ENCODE measurements at places on chromosomes 7 and 10. TPM values are rescaled to one million over a fixed set of nuclear protein-coding genes. Genes with fewer than 3 reads are reported as not detected.
A peak's percentile ranks its signal among the peaks of the same experiment; 100 is the strongest.

DNA sequence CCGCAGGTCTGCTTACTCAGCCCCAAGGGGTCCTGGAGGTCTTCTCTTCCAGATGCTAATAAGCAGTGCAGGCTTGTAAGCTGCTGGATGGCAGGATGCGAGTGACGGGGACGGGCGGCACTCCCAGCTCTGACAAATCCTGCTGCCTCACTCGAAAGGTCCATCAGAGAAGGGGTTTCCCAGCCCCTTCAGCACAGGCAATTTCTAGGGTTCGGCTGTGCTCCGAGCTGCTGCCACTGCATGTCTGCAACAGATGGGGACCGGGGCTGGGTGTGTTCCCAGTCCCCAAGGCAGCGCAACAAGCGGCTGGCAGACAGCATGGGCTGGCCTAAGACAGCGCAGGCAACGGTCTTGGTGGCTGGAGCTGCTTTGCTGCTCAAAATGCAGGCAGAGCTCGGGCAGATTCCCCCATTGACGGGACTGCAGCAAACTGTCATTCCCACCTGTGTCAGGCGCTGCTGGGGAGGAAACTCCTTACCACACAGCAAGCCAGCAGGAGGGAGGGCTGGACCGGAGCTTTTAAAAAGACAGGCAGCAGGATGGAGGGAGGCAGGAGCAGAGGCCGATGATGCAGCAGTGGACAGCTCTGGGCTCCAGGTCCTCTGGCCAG is 62.4 kb downstream of the PRKAG2 start:
- H3K4me3 ChIP-seq: peak overlapping the region; percentile 20
- no peaks in the 10 kb centered on the region for H3K36me3 ChIP-seq
- H3K4me1 ChIP-seq: peaks cover 16% of the 10 kb centered on the region
- H3K27ac ChIP-seq: no peak overlapping the region
- DNase-seq: peak; percentile 54

DNA sequence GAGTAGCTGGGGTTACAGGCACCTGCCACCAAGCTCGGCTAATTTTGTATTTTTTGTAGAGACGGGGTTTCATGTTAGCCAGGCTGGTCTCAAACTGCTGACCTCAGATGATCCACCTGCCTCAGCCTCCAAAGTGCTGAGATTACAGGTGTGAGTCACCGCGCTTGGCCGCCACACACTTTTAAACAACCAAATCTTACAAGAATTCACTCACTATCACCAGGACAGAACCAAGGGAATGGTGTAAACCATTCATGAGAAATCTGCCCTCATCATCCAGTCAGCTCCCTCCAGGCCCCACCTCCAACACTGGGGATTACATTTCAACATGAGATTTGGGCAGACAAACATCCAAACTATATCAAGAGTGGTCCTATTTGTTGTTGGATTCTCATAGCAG is 43.6 kb downstream of the MGAM start:
- DNase-seq: no peak
- no peaks in the 10 kb centered on the region for H3K4me1 ChIP-seq
- no peak overlapping the region for H3K4me3 ChIP-seq
- no peak overlapping the region for H3K27ac ChIP-seq
- H3K36me3 ChIP-seq: no peaks in the 10 kb centered on the region
- H3K27me3 ChIP-seq: no peaks in the 10 kb centered on the region

- no peak for DNase-seq
- H3K27ac ChIP-seq: no peak overlapping the region
- no peaks in the 10 kb centered on the region for H3K27me3 ChIP-seq
- H3K4me1 ChIP-seq: peaks cover 9% of the 10 kb centered on the region
- H3K36me3 ChIP-seq: no peaks in the 10 kb centered on the region
These were observed 20.7 kb upstream of the ZRANB1 start for GRCh38 chr10:124921261-124921660.

GRCh38 chr7:23335136-23335535 is 36.0 kb downstream of the MALSU1 start:
- no peaks in the 10 kb centered on the region for H3K4me1 ChIP-seq
- no peaks in the 10 kb centered on the region for H3K27me3 ChIP-seq
- no peak overlapping the region for H3K4me3 ChIP-seq
- no peak overlapping the region for H3K27ac ChIP-seq

DNA sequence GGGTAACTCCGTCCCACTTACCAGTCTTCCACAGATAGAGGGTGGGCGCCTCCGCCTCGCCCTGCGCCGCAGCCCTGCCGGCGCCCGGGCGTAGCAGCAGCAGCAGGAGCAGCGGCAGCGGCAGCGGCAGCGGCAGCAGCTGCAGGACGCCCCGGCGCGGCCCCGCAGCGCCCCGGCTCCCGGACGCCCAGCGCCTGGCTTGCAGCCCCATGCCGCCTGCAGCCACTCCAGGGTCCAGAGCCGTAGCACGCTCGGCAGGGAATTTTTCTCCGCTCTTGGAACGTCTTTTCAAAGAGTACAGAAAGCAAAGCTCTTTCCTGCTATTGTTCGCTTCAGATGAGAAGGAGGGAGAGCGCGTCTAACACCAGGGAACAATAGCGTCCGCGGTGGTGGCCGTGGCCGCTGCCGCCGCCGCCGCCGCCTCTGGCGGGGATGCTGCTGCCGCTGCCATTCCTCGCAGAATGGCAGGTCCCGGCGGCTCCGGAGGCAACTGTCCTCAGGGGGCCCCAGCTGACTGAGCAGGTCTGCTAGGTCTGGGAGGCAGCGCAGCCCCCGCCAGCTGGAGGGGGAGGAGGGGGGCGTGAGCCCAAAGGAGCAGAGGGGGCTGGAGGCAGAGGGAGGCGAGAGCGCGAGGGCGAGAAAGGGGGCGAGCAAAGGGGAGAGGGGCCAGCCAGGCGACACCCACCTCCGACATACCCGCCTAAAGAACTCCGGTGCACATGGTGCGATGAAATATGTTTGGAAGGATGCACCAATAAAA is at the start of gene THSD7A:
THSD7A (minus strand) TSS at position 463 of the 760 bp plus-strand sequence; CDS start at position 211, 252 bp downstream.
- H3K36me3 ChIP-seq: no peaks in the 10 kb centered on the region
- no peaks in the 10 kb centered on the region for H3K4me1 ChIP-seq
- peak within 1 kb of the TSS; percentile 6 for H3K27ac ChIP-seq
- H3K4me3 ChIP-seq: peak within 1 kb of the TSS; percentile 59
- DNase-seq: peak; percentile 63

DNA sequence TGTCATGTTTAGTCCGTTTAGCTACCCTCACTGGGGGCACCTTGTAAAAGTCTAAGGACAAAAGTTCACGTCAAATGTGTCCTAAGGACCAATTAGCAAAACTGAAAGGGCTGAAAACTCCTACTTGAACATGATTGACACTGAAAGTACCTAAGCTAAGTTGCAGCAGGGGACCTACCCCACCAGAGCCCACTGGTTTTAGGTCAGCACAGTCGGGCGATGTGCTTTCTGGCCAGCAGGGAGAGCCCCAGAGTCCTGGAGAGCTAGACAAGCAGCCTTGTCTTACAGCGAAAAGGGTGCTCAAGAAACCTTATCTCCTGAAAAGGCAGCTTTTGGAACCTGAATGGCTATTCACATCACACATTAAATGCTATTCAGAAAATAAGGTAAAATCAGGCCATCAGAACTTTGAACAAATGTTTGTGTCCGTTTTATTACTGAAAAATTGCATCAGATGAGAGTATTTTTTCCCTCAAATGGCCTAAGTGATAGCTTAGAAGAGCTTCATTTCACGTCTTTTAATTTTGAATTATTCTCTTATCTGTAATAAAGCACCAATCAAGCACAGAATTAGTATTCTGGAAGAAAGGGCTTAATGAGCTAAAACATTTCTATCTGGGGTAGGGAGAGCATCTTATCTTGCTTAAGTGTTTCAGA is 52.2 kb upstream of the MKI67 start:
- H3K27me3 ChIP-seq: no peaks in the 10 kb centered on the region
- H3K4me3 ChIP-seq: no peak overlapping the region
- H3K4me1 ChIP-seq: no peaks in the 10 kb centered on the region
- H3K36me3 ChIP-seq: no peaks in the 10 kb centered on the region

DNA sequence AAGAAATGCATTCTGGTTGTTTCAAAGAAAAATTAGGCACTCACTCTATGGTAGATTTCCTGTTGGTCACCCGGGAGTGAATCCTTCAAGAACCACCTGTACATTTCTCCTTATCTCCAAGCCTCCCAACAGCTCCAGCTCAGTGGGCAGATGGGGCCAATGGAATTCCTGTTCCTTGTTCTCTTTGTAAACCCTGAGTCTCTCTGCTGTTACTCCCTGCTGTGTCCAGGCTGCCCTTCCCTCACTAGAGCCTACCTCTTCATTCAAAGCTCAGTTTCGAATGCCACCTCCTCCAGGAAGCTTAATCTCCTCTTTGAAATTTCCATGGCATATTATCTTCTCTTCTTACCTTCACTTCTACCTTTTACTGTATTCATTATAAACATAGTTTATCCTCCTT is 3.5 kb upstream of the BMPER start:
- no peak for DNase-seq
- H3K36me3 ChIP-seq: no peaks in the 10 kb centered on the region
- H3K4me1 ChIP-seq: no peaks in the 10 kb centered on the region
- H3K27ac ChIP-seq: no peak overlapping the region

GRCh38 chr7:47433564-47433895 is 148.4 kb downstream of the TNS3 start:
- no peak overlapping the region for H3K4me3 ChIP-seq
- no peak for DNase-seq
- H3K27me3 ChIP-seq: no peaks in the 10 kb centered on the region
- H3K27ac ChIP-seq: no peak overlapping the region
- peaks cover 69% of the 10 kb centered on the region for H3K36me3 ChIP-seq
- 0 out of 2 replicates have a peak, but pooled peaks cover 3% of the 10 kb centered on the region for H3K4me1 ChIP-seq

DNA sequence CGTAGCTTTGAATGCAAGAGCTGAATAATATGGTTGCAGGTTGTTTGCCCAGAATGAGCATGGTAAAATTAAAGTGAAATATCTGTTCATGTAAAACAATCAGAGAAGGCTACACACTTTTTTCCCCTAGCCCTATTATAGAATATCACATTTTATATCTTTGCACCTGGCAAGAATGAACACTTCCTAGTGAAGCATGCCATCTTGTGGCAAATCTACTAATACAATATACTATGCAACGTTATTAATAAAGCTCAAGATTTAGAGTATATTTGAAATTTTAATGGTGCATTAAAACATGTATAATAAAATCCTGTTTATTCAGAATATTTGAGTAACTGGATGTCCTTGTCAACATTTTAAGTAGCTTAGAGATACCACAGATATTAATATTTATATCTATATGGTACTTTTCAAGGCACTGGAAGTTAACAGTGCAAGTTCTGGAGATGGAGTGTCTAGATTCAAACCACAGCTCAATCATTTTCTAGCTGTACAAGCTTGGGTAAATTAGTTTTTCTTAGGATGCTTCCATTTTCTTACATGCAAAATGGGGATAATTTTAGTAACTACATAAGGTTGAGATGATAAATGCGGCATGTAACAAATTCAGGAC is 643.1 kb upstream of the SEMA3D start:
- H3K27ac ChIP-seq: no peak overlapping the region
- no peak overlapping the region for H3K4me3 ChIP-seq
- peak; percentile 54 for DNase-seq
- H3K27me3 ChIP-seq: no peaks in the 10 kb centered on the region
- peaks cover 11% of the 10 kb centered on the region for H3K4me1 ChIP-seq
- H3K36me3 ChIP-seq: no peaks in the 10 kb centered on the region

DNA sequence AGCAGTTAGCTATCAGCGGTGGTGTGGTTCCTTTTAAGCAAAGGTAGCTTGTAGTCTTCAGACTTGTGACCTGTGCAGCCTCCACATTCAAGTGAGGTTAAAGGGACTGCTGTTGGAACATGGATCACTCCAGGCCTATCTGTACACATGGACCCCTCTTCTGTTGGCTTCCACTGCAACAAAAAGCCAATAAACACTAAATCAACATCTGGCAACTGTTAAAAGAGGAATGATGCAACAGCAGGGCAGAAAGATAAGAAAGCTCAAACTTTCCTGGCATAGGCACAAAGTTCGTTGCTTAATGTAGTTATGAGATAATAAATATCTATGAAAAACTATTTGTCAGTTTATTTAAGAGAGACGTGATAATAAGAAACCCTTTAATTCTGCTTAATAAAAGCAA is 4.0 kb upstream of the MINPP1 start:
- no peaks in the 10 kb centered on the region for H3K27me3 ChIP-seq
- no peak overlapping the region for H3K4me3 ChIP-seq
- DNase-seq: no peak
- H3K4me1 ChIP-seq: peaks cover 4% of the 10 kb centered on the region
- no peak overlapping the region for H3K27ac ChIP-seq

GRCh38 chr7:134639061-134639460 is 7.6 kb upstream of the BPGM start:
- no peak for DNase-seq
- H3K36me3 ChIP-seq: no peaks in the 10 kb centered on the region
- no peaks in the 10 kb centered on the region for H3K4me1 ChIP-seq
- 0 out of 2 replicates have a peak, but pooled peaks cover 9% of the 10 kb centered on the region for H3K27me3 ChIP-seq

GRCh38 chr7:134301592-134301991 is 15.1 kb downstream of the SLC35B4 start:
- H3K4me3 ChIP-seq: no peak overlapping the region
- H3K27ac ChIP-seq: no peak overlapping the region
- no peaks in the 10 kb centered on the region for H3K4me1 ChIP-seq
- DNase-seq: no peak
- H3K27me3 ChIP-seq: no peaks in the 10 kb centered on the region
- H3K36me3 ChIP-seq: peaks cover 47% of the 10 kb centered on the region

DNA sequence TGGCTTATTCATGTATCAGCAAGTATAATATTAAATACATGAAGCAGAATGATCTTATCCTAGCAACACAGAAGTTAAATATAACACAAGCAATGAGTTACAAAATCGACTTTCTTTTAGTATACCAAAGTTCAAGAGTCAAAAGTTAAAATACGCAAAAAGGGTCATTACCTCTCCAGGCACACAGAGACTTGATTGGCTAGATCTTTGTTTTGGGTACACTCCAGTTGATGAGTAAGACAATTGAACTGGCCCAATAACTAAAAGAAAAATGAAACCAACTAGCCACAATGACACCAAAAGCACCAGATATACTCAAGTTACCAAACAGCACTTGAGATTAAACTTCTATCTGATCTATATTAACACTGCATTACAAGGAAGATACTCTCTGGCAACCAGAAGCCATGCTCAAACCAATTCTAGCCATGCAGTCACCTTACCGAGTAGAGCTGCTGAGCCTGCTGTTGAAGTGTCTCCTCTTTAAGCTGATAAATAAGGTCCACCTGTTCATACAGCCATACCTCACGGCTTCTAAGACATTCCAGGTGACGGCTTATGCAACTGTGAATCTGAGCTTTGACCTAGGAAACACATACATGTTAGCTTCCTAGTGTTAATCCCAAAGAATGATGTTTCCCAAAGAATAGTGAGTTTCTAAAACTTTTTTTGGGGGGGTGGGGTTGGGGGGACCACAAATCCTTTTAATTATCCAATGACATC is 15.6 kb downstream of the NCOA4 start:
- no peaks in the 10 kb centered on the region for H3K27me3 ChIP-seq
- H3K36me3 ChIP-seq: no peaks in the 10 kb centered on the region
- H3K4me3 ChIP-seq: no peak overlapping the region
- DNase-seq: no peak
- H3K4me1 ChIP-seq: no peaks in the 10 kb centered on the region

Gene PDE1C
- 0.02 TPM for total RNA-seq

Gene STMP1
- 27.3 TPM for total RNA-seq

Gene NKX6-2
- total RNA-seq: not detected

Gene LRGUK
- total RNA-seq: 0.04 TPM

Gene CHST15
- 2.2 TPM for total RNA-seq

Gene CYP26C1
- not detected for total RNA-seq

Gene NXPH1
- not detected for total RNA-seq

Gene SYNPO2L
- total RNA-seq: 2.1 TPM

Gene HIF1AN
- 18.1 TPM for total RNA-seq

Measured in SJCRH30 (cell line).